ENCODE measurements at places on chromosomes 1 and 21. TPM values are rescaled to one million over a fixed set of nuclear protein-coding genes. Genes with fewer than 3 reads are reported as not detected.

GRCh38 chr21:43971201-43971991, 40.7 kb upstream of the TRAPPC10 start:
- DNase-seq, result no peak

- no peak for DNase-seq
These were observed 25.2 kb downstream of the CHD1L start for GRCh38 chr1:147267711-147268110.

DNA sequence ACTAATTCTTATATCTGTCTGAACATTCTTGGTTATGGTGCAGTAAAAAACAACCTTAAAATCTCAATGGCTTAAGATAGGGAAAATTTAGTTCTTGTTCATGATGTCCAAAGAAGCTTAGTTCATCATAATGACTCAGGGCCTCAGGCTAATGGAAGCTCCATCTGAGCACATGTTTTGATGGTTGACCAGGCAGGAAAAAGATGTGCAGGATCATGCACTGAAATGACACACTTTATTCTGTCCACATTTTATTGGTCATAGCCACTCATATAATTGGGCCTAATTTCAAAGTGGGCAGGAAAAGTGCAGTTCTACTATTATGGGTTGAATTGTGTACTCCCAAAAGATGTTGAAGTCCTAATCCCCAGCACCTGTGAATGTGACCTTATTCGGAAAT, 198.2 kb downstream of the CENPF start:
- DNase-seq, result no peak

The LCE2C gene
- polyA plus RNA-seq, result not detected

DNA sequence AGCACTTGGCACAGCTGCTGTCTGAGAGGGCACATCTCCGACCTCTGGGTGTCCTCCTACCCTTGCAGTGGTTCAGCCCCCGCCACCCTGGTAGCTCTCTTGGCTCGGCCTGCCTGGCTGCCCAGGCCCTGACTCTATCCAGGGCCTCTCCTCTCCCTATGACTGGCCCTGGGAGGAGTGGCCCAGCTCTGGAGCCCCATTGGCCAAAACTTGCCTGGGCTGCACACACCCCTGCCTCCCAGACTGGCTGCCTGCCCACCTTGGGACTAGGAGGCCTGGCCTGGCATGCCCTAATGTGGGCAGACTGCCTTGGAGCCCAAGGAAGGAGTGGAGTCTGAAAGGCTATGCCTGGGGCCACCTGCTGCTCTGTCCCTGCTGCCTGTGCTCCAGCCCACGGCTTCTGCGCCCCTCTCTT, 33.6 kb downstream of the ACOT11 start:
- DNase-seq, result peak; percentile 99

DNA sequence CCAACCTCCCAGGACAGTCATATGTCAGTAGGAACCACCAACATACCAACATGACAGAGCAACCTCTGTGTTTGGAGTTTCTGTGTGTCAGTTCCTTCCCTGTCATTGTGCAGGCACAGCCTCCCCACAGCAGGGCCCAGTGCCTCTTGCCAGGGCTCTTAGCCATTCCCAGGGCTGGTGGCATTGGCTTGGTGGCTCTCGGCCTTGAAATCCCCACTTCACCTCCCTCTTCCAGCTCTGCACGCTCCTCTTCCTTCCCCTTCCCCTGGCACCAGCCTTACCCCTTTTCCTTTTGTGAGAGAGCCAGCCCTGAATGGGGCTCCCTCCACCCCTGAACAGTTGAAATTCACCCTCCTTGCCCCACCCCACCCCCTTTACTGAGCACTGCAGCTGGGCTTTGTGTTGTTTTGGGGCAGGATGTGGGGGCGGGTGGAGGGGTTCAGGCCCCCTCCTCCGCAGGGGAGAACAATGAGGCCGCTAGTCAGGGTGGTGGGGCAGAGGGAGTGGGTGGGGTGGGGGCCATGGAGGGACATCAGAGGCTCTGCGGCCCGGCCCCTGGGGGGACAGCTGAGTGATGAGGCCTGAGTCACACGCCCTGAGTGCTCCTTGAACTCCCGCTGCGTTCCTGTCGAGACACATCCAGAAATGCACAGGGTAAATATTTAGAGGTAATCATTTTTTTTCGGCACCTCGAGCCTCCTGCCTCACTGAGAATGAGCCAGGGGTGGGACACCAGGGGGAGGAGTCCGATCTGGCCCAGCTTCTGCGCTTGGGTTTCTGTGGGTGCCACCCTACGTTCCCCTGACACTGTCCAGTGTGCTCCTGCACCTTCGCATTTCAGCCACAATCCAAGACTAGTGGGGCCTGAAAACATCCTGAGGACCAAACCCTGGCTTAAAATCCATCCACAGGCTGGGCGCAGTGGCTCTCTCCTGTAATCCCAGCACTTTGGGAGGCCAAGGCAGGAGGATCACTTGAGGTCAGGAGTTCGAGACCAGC, 28.6 kb downstream of the LGR6 start:
- peak; percentile 66 for DNase-seq

DNA sequence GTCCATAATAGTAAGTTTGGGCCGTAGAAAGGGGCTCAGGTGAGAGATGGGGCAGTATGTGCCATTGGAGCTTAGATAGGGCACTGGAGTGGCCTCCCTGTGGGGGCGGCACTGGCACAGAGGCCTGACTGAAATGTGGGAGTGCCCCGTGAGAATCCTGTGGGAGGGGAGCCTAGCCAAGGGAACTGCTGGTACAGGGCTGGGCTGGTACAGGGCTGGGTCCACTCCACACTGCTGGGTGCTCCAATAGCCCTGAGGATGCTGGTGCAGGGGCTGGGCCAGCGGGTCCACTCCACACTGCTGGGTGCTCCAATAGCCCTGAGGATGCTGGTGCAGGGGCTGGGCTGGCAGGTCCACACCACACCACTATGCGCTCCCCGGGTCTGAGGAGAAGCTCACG, 44.8 kb upstream of the PWP2 start:
- DNase-seq, result no peak

DNA sequence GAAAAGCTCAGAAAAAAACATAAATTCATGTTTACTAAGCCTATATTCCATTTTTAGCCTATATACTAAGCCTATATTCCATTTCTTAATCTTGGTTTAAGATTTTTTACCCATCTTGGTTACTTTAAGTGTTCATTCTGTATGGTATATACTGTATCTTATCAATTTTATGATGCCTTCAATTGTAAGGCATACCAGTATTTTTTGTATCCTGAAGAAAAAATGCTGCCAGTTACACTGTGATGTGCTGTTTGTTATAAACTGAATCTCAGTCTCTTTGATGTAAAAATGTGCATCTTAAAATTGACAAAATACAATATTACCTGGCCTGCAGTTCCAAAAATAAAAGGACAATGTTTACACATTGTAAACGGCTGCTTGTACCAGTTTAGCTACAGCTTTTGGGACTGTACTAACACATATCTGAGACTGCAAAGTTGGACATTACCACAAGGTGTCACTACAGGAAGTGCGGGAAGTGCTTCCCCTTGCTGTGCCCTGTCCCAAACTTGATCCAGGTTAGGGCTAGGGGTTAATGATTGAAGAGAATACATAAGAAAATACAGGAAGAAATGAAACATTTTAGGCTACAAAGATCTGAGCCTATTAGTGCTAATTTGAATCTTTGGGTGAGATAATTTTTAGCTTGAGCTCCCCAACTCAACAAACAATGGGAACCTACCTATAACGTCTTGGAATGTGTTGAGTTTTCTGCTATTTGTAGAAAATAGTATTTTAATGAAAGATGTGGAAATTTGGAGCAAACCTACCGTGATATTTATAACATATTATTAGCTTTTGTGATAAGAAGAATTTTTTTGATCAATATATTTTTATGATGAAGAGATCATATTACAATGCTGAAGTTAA, 108.9 kb downstream of the LBR start:
- no peak for DNase-seq

- DNase-seq, result no peak
These were observed 383.2 kb upstream of the ZRANB2 start for GRCh38 chr1:71464016-71464415.

DNA sequence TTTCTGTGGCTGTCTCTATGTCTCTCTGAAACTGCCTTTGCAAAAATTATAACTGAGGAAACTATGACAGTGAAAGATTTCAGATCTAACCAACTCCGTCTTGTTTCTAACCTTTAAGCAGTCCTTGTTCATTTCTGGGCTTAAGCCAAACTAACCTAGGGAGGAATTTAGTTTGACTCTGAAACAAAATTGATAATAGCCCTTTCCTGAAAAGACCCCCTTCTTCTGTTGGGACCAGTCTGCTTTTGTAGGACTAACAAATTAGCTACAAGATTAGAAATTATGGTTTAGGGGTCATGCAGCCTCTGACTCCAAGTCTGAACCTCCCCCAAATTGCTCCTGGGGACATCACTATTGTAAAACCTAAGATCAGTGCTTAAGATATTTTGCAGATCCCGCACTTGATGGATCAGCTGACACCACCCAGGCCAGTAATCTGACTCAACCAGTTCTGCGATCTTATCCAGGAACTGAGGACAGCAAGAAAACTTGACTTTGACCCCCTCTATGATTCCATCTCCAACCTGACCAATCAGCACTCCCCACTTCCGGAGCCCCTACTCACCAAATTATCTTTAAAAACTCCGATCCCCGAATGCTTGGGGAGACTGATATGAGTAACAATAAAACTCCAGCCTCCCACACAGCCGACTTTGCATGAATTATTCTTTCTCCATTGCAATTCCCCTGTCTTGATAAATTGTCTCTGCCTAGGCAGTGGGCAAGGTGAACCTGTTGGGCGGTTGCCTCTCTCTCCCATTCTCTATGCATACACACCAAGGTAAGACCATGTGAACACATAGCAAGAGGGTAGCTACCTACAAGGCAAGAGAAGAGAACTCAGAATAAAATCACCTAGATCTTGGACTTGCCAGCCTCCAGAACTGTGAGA, 11.1 kb upstream of the TRIM63 start:
- DNase-seq, result no peak

The MSH4 gene
- 0.32 TPM for polyA plus RNA-seq

DNA sequence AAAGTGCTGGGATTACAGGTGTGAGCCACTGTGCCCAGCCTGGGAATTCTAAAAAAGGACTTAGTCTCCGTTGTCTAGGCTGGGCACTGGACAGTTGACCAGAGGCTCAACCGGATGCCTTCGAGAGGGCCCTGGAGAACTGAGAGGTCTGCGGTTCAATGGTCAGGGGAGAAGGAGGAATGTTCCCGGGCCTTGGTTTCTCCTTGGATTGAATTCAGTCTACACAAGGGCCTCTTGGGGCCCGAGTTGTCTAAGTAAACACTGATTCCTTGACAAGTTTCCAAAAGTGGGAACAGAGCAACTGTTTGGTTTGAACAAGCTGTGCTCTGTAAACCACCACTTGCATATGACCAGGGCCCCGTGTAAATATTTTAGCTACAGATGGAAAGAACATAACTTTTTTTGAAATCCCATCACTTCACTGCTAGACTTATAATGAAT, 29.1 kb upstream of the CAPZB start:
- DNase-seq, result no peak
